ENCODE measurements at places on chromosomes 3 and 15.

DNA sequence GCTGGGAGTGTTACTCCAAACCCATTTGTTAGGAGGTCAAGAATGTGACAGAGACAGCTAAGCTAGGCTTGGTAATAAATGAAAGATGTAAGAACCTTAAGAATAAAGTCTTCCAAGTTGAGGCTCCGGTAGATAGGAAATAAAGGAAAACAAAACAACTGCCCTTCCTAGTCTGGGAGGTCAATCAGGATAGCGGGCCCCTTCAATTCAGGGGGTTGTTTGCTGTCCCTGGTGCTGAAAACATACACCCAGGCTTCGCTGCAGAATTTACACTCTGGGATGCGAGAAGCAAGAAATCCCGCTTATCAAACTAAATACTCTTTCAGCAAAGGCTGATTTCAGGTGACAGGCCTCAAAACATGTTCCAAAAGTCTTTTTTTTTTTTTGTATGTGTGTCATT, 393.4 kb downstream of the NTRK3 start:
- DNase-seq, result no peak

DNA sequence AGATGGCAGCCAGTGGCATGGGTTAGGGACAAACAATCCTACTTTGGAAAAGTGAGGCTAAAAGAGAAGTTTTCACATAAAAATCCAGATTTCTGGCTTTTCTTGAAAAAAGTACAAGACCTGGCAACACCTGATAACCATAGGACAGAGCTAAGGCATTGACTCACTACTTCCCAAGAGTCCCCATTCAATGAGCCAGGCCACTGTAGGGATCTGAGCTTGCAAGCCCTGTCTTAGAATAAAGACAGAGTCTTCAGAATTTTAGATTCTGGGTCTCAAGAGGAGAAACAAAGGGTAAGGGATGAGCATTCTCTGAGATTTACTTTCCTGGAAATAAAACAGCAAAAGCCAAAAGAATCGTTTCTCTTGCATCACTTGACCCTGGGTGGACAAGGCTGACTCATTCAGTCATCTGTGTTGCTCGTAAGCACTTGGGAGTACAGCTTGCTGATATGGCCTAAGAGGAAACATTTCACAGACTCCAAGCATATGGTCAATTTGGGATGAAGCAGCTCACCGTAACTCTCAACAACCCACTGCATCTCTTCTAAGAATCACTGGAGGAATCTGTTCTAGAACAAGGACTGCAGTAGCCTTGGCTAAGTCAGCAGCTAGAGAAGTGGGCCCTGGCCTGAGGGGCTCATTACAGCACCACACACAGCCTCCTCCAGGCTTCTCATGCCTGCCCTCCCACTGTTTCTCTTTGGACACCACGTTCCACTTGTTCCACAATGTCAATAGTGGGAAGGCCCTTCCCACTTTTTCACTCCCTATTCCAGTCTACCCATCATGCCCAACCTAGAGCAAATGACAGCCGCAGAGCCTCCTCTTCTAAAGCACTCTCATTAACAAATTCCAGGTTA, 86.2 kb downstream of the RFTN1 start:
- no peak for DNase-seq

DNA sequence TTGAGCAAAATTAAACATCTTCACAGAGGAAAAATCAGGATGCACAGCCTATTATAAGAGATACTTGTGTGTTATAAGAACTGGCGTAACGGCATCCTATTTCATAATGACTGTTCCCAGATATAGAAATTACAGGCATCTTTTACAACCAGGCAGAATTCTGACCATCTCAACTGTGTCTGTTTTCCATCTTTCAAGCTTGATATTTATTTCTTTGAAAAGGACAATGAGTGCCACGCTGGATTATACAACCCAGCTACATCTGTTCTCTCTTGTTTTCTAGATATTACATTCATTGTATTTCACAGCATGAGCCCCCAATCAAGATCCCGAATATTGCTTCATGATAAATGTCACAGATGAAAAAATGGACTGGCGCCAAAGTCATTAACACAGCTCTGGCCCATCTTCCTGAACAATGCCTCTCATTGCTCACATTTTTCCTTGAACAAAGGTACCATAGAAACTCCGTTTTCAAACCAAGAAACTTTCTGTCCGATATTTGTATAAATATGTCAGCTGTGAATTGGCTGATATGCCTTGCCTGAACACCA, 420.6 kb downstream of the TBL1XR1 start:
- no peak for DNase-seq

DNA sequence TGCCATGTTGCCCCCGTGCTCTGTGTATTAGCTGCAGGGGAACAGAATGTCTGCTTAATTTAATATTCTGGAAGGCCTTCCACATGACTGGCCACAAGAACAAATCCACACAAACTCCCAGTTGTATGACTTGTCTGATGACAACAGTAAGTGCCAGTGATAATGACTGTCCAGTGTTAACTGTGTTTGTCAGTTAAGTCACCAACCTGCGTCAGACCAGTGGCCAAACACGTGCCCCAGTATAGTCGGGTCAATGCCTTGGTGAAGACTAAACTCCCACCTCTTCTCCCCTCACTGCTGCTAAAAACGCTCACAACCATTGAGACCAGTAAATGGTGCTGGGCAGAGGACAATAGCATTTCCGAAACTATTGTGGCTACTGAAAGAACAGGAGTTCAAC, 9.8 kb upstream of the ATP13A5 start:
- DNase-seq, result peak; percentile 54

DNA sequence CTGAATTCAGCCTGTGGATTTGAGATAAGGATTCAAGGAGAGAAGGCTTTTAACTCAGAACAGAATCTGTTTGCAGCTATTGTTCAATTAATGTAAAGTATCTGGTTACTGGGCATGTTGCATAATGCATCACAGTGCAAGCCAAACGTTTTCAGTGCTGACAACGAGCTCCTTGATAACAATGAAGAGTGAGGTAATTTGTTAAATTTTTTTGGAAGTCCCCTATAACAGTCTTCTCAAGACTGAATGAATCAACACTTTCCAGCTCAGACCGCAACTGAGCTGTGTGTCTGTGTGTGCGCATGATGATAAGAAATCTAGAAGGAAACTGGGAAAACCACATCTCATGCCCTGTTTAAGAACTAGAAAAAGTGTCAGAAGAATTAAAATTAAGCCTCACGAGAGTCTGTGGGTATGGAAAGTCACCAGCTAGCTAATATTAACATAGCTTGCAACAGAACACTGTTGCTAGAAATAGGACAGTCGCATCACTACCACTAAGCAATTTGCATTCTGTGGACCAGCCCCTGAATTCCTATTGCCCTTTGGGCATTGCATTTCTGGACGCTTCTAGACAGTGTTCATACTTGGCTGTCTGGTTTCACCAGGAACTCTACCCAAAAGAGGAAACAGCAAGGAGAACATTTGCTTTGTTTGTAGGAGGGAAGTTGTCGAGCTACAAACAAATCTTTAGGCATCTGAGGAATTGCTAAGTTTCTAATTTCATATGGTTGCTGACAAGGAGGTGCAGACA, 43.7 kb upstream of the ATP2C1 start:
- no peak for DNase-seq

- peak; percentile 91 for DNase-seq
Measured at GRCh38 chr15:67521029-67521782, at the start of gene C15orf61. Gene C15orf61 (plus strand): TSS chr15:67521131. CDS start chr15:67521249, 118 bp downstream.

GRCh38 chr3:153572165-153572564, 410.1 kb downstream of the RAP2B start:
- DNase-seq, result no peak

GRCh38 chr3:8581373-8581772, 63.2 kb downstream of the SSUH2 start:
- DNase-seq, result no peak

DNA sequence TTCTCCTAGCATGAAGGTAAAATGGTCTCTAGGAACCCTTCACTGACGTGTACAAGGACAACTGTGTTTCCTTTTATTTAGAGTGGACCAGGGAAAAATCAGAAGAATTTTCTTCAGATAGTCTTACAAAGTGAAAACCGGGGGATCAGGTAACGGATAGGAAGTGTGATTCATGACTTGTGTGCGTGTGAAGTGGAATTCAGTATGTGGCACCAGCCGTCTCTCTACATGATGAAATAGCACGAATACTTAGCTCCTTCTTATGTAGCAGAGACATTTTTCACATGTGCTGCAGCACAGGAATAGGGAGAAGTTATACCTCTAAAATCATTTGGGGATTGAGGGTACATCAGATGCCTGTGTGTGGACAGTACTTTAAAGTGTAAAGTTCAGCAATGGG, 159.2 kb downstream of the MEX3B start:
- DNase-seq, result no peak

DNA sequence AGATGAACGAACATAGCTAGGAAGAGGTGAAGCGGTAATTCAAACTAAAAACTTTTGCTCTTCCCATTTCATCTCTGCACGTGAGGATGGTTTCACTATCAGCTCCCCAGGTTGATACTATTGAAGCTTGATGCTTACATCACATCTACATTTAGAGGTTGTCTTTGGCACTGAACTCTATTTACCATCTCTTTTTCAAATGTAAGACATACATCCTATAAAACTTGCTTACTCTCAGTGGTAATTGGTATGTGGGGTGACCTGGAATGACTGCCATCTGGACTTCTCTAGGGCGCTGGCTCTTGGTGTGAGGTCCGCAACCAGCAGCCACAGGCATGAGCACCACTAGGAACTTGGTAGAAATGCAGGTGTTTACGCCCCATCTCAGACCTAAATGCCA, 118.1 kb downstream of the AKAP13 start:
- DNase-seq, result no peak

GRCh38 chr15:95626501-95627361, 703.8 kb upstream of the NR2F2 start:
- no peak for DNase-seq

DNA sequence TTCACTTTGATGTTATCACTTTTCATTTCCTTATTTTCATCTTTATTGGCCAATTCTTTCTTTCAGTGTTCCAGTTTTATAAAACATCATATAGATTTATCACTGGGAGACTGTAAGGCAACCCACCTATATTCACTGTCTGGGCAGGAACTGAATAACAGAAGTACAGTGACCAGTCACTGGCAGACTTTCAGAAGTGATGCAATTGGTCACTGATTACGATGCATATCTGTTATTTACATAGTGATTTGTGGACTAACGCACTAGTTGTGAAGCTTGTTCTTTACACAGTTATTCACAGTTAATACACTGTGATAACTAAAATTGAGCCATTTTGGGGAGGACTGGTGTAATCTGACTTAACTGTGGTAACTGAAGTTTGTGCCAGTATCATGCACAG, 190.2 kb upstream of the DPH6 start:
- DNase-seq, result no peak

DNA sequence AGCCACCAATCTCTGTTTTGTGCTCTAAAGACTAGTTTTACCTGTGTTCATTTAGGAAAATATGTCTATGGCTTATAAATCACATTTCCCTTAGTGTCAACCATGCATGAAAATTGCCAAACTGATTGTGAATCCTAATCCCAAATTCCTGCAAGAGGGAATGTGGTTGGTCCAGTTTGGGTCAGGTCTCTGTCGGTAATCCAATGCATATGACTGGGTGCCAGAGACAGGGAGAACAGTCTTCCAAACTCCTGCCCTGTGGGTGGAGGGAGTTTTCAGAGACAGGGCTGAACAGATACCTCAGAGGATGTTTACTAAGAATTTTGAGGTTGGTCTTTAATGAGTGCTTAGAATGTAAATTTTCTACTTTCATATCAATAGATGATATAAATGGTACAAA, 300.5 kb upstream of the ARL6 start:
- DNase-seq, result no peak

GRCh38 chr3:162677475-162677874, 1180.9 kb downstream of the OTOL1 start:
- no peak for DNase-seq

DNA sequence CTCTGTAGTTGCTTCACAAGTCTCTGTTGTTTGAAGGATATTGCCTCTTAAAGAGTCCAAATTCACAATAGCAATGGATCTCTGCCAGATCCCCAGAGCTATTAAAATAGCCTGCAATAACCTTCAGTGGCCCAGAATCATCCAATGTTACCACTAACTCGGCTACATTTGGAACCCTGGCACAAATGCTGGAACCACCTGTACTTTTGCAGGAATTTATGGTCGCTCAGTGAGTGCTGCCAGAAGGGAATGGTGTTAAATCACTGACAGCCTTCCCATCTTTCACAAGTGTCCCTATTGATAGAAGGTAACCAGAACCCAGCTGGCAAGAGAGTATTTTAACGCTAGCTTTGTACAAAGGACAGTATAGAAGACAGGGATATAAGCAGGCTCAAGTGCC, 298.8 kb upstream of the PLSCR5 start:
- no peak for DNase-seq

DNA sequence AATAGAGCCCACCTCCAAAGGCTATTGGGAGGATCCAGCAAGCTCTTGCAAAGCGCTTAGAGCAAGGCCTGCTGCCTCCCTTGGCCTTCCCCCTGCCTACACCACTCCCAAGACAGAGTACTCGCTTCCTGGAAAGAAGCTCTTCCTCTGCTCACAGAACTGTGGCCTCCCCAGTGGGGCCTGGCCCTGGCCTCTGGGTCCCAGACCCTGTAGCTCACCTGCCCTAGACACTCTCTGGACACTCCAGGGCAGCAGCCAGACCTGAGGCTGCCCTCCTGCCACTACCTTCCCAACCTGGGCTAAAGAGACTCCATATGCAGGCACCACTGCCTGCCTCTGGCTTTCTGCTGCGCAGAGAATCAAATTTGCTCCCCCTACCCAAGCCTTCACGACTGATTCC, 49.9 kb downstream of the GRIP2 start:
- no peak for DNase-seq

GRCh38 chr3:46212101-46212500, 4.0 kb upstream of the CCR1 start:
- peak; percentile 59 for DNase-seq

DNA sequence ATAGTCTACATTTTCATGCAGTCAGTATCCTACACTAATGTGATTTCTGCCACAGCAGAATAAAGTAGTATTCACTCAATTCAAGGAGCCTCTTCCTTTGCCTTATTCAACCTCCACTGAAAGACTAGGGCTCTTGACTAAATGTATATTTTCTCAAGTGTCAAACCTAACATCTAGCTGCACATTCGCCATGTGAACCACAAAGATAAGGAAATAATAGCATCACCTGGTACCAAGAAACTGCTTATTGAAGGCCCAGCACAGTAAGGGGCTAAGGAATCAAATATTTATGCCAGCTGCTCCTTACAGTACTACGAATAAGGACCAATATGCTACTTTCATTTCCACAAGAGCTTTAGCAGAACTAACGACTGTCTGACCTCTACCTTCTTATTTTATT, 1.3 kb downstream of the SRP14 start:
- DNase-seq, result no peak

DNA sequence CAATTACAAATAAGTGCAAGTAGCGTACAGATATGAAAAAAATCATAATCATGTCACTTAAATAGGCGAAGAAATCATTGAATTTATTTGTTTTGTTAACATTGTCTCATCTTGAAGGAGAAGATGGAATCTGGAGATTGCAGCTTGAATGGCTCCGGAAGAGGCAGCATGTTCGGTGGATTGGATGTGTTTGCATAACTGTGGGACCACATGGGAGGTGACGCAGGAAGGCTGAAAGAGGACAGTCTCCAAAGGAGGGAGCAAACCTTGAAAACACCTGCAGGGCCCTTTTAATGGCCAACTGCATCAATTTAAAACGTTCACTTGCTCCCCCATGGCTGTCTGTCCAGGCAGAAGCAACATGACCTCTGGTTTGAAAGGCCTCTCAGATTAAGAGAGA, 61.3 kb downstream of the CHL1 start:
- DNase-seq, result no peak

GRCh38 chr15:88613074-88613944, 7.8 kb upstream of the AEN start:
- no peak for DNase-seq
